ENCODE measurements at places on chromosomes 3 and 15.
A peak's percentile ranks its signal among the peaks of the same experiment; 100 is the strongest.

- no peak for DNase-seq
Observed at GRCh38 chr15:52039925-52040781, 21.1 kb downstream of the MAPK6 start.

- DNase-seq, result no peak
Observed at GRCh38 chr3:152719264-152719663, 115.7 kb upstream of the P2RY1 start.

- DNase-seq, result no peak
Observed at GRCh38 chr3:157100096-157100477, 59.9 kb downstream of the CCNL1 start.

DNA sequence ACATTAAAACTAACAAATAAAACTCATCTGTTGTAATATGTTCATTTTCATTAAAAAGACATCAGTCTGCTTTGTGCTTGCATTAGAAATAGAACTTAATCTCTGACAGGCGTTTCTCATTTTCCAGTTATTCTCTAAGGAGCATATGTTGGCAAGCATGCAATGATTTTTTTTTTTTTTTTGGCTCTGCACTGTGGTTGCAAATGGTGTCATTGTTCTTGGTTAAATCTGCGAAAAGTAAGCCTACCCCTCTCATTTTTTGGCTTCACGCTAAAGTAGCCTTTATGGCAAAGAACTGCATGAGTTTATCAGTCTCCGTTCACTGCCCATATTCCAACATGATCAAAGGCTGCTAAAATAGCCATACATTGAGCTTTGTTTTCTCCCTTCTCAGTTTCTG, 403.2 kb downstream of the MECOM start:
- no peak for DNase-seq

- no peak for DNase-seq
Observed at GRCh38 chr3:43810797-43811196, 120.1 kb downstream of the ABHD5 start.

DNA sequence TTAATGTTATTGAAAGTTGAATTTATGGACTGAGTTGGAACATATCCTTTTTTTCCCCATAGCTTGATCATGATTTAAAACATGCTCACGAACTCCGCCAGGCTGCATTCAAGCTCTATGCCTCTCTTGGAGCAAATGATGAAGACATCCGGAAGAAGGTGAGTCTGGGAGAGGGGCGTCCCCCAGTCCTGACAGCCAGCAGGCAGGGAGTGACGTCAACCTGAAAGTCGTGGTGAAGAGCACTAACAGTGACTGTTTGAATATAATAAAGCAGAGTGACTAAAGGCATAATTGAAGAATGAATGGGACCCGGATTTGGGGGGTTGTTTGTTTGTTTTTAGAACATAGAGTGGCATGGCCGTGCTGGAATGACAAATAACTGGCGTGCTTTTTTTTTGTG, 57.9 kb downstream of the ARMC8 start:
- DNase-seq, result no peak

GRCh38 chr3:71120012-71120411, 463.5 kb downstream of the FOXP1 start:
- DNase-seq, result no peak

DNA sequence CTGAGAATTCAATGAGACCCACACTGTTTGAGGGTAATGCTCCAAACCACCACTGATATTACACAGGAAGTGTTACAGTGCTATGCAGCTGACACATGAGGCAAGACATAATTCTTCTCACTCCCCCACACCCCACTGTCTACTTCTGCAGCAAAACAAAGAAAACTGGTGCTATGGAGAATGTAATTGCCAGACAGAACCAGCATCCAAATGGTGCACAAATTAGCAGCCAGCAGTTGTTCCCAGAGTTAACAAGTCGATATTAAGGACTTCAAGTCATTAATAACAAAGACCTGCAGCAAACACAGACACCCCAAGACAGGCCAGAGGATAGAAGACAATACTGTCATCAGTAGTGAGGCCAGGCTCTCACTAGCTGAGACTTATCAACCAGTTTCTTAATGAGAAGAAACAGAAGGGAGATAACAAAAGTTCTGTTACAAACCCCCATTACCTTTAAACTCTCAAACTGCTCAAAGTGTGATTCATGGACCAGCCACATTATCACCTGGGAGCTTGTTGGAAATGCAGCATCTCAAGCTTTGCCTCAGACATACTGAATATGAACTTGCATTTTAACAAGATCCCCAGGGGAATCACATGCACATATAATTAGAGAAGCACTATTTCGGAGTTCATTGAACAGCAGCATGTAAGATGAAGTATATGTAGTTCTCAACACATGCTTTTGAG, 58.7 kb upstream of the FNDC3B start:
- no peak for DNase-seq

DNA sequence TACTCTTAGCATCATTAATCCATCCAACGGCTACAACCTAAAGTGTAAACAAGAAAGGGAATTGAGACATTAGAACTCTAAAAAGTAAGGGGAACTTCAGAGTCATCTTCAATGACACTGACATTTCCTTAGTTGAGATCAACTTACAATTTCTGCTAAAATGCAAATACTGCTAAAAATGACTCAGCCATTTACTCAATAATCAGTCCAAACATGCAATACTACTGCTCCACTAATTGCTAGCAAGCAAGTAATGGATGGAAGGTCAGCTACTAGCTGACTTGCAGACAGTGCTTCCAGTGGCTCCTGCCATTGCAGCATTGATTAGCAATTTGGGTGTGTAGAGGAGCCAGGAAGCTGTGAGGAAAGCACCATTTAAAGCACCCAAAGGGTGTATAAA, 28.4 kb downstream of the CD200R1L start:
- DNase-seq, result no peak

DNA sequence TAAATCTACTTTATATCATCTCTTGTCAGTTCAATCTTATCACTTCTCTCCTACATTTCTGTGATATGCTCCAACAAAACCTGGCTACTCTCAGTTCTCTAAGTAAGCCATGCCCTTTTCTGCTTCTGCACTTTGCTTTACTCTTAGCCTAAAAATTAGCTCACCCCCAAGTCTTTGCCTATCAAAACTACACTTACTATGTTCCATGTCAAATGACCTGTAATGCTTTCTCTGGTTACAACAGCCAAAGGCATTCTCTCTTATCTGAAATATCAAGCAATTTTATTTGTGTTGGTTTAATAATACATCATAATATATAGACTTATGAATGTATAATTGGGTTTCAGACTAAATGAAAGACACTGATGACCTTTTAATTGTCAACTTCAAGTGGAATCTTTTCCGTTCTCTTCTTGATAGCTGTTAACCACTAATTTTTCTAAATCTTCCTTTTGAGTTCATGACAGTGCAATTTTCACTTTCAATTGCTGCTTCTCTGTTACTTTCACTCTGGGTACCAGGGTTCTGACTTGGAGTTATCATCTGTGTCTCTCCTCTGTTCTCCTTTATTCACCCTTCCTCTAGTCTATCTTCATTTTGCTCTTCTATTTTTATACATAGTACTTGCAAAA, 619.0 kb upstream of the GOLIM4 start:
- DNase-seq, result peak; percentile 29

- DNase-seq, result no peak
Observed at GRCh38 chr15:64466408-64467141, 6.2 kb downstream of the ZNF609 start.

- DNase-seq, result no peak
Observed at GRCh38 chr3:20652231-20652986, 466.4 kb upstream of the SGO1 start.

- no peak for DNase-seq
Observed at GRCh38 chr15:81418891-81419290, 44.9 kb upstream of the TMC3 start.

- DNase-seq, result no peak
Observed at GRCh38 chr15:73809728-73810501, 56.8 kb upstream of the INSYN1 start.

DNA sequence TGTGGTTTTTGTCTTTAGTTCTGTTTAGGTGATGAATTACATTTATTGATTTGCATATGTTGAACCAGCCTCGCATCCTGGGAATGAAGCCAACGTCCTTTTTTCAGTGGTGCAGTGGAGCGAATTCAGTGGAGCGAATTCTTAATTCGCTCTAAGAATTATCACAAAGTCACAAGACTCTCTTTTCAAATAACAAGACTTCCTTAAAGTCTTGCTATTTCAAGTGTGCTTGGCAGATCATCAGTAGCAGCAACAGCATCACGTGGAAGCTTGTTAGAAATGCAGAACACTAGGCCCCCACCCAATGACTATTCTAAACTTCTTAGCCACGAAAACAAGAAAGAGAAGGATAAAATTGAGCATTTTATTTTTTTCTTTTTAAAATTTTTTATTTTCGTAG, 58.1 kb upstream of the CD200R1L start:
- DNase-seq, result no peak

- DNase-seq, result no peak
Observed at GRCh38 chr3:70853161-70853944, 540.9 kb upstream of the MDFIC2 start.

- no peak for DNase-seq
Observed at GRCh38 chr3:147943265-147943945, 534.2 kb downstream of the ZIC1 start.

DNA sequence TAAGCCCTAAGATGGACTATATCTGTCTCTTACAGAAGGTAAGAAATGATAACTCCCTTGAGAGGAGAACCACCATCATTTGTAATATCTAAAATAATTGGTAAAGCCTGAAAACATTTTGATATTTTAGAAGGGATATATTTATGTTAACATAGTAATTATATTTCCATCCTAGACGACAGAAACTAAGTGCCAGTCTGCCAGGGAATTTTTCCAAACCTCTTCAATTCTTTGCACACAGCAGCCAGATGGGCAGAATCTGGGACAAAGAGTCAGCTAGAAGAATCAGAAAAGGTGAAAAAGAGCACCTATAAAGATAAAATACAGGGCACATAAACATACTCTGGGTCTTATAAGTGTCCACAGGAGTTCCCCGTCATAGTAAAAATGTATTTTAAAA, 70.0 kb upstream of the CBLB start:
- DNase-seq, result no peak

DNA sequence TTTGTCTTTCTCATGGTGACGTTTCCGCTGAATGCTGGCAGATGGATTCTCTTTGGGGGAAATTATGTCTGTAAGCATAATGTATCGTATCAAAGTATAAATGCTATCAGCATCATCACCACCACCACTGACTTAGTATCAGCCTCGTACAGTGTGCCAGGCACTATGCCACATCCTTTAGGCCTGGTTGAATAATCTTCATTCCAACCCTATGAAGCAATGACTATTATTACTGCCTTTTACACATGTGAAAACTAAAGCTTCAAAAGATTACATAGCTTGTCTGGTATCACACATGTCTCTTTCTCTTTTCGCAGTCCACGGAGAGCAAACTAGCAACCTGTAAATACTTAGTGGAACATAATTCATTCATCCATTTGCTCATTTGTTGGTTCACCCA, 166.7 kb upstream of the PRICKLE2 start:
- DNase-seq, result no peak

GRCh38 chr3:195263193-195263924, 7.6 kb downstream of the XXYLT1 start:
- no peak for DNase-seq

DNA sequence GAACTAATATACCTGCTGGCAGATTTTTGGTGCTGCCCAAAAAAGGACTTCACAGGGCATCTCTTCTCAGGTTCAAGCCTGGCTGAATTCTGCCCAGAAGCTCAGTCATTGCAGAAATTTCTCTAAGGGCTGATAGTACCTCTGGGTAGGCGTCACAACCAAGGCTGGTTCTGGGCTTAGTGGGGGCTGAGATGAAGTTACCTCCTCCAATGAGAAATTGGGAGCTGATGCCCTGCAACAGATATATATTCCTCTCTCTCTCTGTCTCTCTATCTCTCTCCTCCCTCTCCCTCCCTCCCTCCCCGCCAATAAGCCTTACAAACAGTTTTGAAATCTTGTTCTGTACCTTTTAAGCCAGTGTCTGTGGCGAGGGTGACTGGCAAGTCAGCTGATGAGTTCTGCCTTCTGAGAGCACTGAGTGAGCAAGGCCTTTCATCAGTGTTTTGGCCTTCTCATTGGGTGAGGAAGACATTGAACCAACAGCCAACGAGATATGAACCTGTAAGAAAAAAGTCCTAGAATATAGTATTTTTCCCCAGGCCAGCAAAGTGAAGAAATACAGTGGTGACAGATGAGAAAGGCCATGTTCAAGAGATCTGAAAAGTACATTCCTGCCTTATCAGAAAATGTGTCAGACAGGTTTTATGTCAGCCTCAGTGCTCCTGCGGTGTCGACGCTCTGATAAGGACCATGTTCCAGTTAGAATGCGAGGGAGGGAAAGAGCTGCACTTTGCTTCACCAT, 45.5 kb downstream of the TMEM39A start:
- DNase-seq, result no peak

GRCh38 chr3:134536781-134537180, 50.9 kb downstream of the CEP63 start:
- no peak for DNase-seq

GRCh38 chr3:65728138-65728537, 310.6 kb downstream of the MAGI1 start:
- no peak for DNase-seq

DNA sequence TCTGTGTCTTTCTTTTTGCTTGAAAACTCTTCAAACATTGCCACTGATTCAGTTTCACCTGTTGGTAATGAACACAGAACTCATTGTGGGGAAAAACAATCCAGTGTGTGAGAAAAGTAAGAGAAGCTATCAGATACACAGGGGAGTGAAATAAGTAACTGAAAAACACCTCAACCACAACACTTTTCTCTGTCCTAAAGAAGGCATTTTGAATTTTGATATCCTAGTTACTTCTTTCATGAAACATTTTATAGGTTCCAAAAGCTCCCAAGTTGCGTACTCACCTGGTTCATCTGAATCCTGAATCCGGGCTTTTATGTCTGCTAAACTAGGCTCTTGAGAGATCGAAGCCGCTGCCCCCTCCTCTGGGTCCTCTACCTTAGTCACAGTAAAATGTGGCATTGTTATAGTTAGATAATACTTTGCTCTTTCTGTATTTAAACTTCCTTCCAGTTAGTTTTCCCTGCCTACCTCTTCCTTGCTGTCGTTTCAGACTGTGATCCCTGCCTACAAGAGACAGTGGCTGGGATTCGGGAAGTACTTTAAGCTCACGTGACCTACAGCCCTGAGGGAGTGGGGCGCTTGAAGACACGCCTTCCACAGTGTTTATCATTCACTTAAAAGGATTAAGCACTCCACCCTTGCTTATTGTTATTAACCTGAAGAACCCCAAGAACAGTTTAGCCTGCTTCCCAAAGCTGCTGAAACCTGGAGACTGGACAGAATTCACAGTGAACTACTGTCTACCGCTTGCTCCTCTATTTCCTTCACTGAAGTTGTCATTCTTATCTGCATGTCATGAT, 19.1 kb downstream of the SLC12A6 start:
- peak; percentile 39 for DNase-seq

DNA sequence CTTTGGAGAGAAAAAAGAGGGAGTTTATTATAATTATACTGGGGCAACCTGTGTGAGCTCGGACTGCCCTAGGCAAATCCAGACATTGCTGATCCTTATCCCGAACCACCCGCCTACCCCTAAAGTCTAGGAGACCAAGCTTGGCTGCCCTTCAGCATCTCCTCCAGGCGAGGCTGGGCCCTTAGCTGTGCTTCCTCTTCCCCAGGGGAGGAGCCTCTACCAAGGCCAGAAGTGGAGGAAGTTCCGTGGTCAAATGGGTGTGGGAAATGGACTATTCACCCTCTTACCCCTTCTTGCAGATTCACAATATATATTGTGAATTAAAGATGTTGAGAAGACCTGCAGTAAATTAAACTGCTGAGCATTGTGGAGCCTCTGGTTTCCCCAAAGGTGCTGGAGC, 158.3 kb upstream of the HES1 start:
- no peak for DNase-seq

Measured in GM10248 (cell line).